ENCODE measurements at places on chromosomes 3 and 15.
A peak's percentile ranks its signal among the peaks of the same experiment; 100 is the strongest.

DNA sequence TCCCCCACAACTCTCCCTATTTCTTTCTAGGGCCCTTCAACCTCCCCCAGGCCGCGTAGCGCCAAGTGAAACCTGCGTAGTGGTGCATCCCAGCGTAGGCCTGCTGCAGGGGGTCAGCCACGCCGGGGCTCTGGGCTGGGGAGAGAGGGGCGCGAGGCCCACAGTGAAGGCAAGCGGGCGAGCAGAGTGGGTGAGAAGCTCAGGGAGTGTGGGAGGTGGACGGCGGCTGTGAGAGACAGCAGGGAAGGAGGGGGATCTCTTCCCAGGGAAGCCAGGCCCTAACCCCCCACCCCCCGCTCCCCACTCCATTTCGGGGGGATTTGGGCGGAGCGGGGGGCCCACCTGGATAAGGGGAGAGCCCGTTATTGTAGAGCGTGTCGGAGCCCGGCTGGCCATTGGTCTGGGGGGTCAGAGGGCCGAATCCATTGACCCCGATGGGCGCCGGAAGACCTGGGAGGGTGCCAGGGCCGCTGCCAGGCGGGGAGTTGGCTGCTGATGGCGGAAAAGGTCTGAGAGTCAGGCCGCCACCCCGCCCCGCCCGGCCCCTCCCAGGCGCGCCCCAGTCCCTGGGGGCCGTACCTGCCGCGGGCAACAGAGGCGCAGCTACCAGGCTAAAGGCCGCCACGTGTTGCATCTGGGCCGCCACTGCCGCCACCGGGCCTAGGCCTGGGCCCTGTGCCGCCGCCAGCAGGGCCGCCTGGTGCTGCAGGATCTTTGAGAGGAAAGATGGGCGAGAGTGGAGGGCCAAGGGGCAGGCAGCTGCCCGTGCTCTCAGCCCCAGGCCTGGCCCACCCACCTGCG lies 16.6 kb upstream of the PARP6 start:
- DNase-seq, result no peak

DNA sequence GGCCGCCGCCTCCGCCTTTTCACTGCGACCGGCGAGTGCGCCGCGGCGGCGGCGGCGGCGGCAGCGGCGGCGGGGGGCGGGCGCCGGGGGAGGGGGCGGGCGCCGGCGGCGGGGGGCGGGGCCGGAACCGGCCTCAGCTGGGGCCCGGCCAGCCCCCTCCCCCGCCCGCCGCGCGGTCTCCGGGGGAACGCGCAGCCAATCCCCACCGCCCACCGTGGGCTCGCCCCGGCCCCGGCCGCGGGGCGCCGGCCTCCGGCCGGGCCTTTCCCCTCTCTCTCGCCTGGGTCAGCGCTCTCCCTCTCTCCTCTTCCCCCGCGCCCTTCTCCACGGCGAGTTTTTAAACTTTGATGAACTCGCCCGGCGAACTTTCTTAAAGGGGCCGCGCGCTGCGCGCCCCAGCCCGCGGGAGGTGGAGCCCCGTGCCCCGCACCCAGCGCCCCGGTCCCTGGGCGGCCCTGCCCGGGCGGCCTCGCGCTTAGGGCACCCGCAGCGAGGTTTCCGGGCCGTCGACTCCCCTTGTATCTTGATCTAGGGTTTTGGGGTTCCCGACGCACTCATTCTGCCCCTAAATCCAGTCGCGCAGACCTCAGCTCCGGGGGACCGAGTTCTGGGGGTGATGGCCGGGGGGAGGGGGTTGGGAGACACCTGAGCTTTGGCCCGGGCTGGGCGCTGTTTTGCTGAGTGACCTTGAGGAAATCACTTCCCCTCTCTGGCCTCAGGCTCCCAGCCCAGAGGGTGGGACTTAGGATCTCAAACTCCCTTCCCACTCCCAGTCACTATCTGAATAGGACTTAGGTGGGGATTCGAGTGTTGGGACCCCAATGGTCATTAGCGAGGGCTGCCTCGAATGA lies at the start of gene RBPMS2:
TSS of gene RBPMS2 (minus strand) at position 39 of the 851 bp plus-strand sequence. CDS start 270 bp downstream, outside the sequence.
- no peak for DNase-seq

DNA sequence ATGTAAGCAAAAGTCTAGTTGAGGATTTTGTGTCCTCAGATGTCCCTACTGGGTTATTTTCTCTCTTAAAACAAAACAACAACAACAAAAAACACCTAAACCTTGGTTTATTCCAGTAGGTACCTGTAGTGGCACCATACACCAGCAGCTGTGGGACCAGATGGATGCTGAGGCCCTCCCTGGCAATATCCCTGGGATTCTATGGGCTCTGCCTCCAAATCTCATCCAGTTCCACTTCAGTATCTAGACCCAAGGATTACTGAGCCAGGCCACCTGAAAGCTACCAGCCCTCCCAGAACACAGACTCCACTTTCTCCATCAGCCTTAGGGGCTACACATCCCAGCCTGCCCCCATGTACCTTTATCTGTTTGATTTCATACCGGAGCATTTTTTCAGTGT lies 1.7 kb downstream of the TIMP4 start:
- no peak for DNase-seq

DNA sequence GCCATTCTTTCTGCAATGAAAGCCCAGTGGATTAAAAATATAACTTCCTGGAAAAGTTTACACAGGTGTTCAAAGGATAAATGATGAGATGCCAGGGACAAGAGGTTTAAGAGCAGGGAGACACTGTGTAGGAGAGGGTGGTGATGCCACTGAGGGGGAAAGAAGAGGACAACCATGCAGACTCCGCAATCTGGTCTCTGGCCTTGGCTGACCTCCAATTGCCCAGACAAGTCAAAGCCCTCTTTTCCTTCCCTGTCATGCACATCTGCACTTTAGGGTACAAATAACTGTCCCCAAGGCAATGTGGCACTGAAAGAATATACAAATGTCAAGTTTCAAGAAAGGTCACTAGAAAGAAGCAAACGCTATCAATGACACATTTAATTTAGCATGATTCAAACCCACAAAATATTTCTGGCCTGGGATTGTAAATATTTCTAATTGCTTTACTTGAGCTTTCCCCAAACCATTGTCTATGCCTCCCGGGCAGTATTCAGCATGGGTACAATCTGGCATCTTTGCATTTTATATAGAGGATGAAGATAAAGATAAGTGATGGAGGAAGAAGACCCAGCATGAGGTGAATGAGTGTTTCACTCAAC lies 319.4 kb downstream of the PLCL2 start:
- no peak for DNase-seq

- DNase-seq, result no peak
Measured at GRCh38 chr3:25420885-25421284, 7.2 kb upstream of the RARB start.

GRCh38 chr3:64094713-64095079 lies 71.4 kb upstream of the PSMD6 start:
- DNase-seq, result no peak

DNA sequence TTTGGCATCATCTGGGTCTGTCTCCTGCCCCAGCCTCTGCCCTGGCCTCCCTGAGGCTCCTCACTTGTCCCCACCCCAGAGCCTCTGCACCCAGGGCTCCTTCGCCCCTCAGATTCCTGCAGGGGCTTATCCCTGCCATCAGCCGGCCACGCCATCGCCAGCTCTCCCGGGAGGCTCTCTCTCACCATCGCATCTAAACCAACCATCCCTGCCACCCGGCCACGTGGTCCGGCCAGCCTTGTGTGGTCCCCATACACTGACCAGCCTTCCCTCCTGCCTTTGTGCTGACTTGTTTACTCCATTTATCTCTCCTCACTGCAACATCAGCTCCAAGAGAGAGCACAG lies 134.3 kb upstream of the IQSEC1 start:
- no peak for DNase-seq

GRCh38 chr3:113873814-113874526 lies 35.4 kb downstream of the GRAMD1C start:
- no peak for DNase-seq

DNA sequence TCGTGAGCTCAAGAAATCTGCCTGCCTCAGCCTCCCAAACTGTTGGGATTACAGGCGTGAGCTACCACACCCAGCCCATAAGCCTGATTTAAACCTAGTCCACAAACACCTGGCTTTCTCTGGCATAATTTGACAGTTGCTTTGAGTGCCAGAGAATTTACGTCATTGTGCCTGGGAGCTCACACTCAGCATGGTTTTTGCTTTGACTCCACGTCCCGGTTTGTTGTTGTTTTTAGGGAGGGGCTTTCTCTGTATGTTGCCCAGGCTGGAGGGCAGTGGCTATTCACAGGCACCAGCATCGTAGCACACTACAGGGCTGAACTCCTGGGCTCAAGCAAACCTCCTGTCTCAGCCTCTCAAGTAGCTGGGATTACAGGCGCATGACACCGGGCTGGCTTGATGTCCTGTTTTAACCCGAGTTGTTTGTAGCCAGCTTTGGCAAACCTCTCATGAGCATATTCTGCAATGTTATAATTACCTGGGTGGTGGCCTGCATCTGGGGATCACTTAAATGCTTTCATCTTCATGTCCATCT lies 32.7 kb downstream of the CEMIP start:
- DNase-seq, result no peak

GRCh38 chr15:60408463-60408981 lies 10.7 kb upstream of the ANXA2 start:
- DNase-seq, result no peak

GRCh38 chr3:174089592-174089991 lies 692.0 kb downstream of the NLGN1 start:
- DNase-seq, result no peak

DNA sequence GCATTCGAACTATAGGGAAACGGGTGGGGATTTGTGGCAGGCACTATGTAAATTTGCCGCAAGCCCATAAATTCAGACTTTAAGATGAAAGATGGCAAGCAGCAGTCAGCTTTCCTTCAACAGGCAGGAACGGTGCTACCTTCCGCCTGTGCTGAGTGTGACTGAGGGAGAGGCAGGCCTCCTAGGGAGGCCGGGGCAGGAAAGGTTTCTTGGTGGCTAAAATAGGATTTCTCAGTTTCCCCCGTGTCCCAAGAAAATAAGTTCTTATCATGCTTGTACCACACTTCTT lies 12.5 kb downstream of the FLNB start:
- DNase-seq, result no peak

DNA sequence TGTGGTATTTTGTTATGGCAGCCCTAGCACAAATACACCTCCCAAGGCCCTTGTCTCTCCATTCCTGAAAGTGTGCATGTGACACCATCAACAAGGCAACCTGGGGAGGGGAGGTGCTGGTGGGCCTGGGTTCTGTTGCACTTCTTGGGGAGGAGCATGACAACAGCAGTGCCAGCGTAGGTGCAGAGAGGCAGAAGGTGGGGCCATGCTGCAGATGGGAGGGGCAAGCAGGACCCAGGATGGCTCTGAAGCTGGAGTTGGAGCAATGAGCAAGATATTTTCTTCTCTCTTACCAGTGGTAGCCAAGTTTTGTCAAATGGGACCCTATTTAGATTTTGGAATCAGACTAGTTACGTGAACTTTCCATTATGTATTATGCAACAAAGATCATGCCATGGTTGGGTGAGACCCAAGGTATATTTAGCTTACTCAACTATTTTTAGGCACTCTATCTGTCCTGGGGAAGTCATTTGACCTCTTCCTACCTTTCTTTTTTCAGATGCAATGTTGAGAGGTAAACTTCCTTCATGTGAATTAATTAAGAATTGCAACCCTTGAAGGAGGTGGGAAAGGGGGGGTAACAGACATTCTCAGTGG lies 3.4 kb downstream of the FYCO1 start:
- no peak for DNase-seq

DNA sequence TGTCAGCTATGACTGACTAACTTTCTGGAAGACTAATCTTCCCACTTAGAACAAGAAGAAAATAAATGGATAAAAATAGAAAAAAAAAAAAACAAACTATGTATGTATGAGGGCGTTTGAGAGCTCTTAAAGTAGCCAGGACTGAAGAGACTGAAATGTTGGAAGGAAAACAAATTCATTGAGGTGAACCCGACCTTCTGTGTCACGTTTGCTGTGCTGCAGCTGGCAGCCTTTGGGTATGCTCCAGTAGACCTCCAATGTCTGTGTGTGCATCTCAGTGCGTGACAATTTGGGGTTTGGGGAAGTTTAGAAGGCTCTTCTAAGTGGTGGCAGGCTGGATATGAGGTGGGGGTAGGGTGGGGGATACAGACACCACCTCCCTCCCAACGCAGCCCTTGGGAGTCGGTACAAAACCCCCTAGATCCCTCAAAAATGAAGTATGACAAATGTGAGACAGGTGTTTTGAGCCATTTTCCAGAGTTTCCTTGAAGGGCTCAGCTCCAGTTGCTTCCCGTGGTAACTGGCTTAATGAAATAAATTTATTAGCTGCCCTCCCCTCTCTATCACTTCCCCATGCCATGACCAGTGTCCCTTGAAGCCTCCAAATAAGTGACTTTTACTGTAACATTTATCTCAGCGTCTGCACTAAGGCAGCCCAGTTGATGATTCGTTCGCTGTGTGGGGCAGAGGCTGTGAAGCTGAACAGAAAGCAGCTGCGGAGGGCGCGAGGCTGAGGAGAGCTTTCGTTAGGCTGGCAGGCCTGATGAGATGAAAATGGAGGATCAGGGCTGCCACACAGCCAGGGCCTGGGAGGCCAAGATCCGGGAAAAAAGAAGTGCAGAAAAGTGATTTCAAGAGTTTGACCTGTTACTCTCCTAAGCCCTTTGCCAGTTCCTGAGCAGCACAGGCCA lies 34.9 kb upstream of the GABRB3 start:
- no peak for DNase-seq

- no peak for DNase-seq
Measured at GRCh38 chr3:26498271-26498670, 124.3 kb upstream of the LRRC3B start.

- DNase-seq, result no peak
Measured at GRCh38 chr3:28703843-28704242, 355.2 kb upstream of the AZI2 start.

- DNase-seq, result peak; percentile 76
Measured at GRCh38 chr3:181694805-181695660, 16.7 kb upstream of the SOX2 start.

GRCh38 chr3:160384639-160385318 lies 14.2 kb downstream of the IFT80 start:
- no peak for DNase-seq

- DNase-seq, result no peak
Measured at GRCh38 chr3:57160076-57160764, 4.9 kb downstream of the IL17RD start.

DNA sequence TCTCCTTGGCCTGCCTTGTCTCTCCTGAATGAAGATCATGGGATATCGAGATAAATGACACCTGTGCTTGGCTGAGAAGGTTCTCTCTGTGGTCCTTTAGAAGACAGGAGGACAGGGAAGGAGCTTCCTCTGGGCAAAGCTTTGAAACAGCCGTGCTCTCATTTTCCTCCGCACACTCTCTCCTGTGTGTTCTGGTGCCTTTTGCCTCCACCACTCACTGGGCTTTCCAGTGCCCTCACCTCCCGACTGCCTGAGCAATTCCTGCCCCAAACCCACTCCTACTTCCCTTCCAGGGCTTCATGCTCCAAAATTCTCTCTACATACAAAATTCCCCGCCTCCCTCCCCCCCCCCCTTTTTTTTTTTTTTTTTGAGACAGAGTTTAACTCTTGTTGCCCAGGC lies 32.3 kb downstream of the UPK1B start:
- no peak for DNase-seq

DNA sequence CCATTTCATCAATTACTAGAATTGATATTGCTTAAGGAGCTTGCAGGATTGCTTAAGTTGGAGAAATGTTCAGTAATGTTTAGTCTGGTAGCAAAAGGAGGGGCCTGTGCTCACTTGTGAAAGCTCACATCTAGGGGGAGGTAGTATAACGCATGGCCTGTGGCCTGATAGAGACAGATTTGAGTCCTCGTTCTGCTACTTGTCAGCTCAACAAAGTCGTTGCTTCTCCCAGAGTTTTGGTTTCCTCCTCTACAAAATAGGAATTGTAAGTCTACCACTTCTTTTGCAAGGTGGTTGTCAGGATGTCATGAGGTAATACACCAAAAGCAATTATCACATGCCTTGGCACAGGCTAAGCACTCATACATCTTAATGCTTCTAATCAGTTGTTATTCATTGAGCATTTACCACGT lies 1.3 kb downstream of the ST3GAL6 start:
- DNase-seq, result no peak
